Pons (tissue), 1 donor: ENCODE measurements at places on chromosomes 2 and 18.

- no peak for DNase-seq
Measured at GRCh38 chr2:178700922-178701342, 106.3 kb downstream of the TTN start.

- DNase-seq: no peak
Measured at GRCh38 chr18:5669585-5669984, 125.8 kb upstream of the EPB41L3 start.

- no peak for DNase-seq
Measured at GRCh38 chr18:35463050-35463449, 34.7 kb downstream of the INO80C start.

DNA sequence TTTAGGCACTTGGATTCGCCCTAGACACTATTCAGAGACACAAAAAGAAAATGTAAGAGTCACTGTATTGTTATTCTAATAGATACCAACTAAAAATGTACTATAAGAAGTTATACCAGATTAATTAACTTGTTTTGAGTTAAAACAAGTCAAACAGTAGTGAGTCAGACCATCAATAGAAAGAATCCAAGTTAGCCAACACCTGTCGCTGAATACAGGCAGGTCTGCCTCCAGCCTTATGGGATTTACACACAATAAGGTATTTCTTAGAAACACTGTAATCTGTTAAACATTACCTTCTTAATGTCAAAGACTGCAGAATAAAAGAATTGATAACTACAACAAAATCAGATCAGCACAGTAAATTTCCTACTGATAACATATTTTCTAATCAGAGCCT is 181.4 kb downstream of the DYM start:
- no peak for DNase-seq

DNA sequence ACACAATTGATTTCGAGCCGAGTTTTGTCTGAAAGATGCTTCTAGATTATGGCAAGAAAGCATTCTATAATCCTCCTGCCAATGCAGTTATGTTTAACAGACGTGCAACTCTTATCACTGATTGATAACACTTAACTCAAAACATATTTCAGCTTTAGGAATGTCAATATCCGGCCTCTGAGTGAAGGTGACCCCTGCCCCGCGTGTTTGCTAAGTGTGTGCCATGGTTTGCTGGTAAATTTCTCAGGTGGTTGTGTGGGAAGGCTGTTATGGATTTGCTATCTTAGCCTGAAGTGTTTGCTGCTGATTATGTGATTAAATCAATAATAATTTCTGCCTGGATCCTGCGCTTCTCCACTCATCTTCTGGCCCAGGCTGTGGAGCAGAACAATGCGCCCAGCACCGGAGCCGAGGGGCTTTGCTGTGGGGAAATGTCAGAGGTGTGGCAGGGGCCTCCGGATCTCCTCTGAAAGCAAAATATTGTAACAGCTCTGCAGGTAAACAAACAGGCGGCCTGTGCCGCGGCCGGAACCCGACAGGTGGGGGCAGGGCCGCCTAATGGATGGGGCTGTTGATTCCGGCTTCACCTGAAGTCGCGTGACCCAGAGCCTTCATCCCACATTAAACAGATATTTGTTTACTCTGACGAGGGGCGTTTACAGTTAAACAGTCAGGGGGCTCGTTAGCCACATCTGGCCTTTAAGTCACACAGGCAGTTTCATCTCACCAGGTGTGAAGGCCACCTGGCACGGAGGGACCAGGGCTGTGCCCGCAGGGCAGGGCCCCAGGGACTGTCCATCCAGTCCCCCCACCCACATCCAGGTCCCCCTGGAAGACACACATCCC is 210.7 kb upstream of the SALL3 start:
- no peak for DNase-seq

DNA sequence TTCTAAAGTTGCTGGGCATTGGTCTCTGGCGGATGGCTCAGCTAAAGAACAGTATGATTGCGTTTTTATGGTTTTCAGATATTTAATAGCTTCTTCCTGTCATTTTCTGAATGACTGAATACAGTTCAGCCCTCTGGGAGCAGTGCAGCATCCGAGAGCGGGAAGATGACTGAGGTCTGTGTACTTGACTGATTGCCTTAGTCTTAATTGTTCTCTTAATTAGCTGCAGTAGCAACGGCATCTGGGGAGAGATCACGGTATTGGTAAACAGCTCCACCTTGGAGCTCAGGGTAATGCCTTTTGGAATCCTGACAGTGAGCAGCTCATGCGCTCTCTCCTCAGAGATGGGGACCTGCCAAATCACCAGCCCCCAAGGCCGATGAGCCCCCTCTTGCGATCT is 481.4 kb upstream of the SPRED2 start:
- no peak for DNase-seq

DNA sequence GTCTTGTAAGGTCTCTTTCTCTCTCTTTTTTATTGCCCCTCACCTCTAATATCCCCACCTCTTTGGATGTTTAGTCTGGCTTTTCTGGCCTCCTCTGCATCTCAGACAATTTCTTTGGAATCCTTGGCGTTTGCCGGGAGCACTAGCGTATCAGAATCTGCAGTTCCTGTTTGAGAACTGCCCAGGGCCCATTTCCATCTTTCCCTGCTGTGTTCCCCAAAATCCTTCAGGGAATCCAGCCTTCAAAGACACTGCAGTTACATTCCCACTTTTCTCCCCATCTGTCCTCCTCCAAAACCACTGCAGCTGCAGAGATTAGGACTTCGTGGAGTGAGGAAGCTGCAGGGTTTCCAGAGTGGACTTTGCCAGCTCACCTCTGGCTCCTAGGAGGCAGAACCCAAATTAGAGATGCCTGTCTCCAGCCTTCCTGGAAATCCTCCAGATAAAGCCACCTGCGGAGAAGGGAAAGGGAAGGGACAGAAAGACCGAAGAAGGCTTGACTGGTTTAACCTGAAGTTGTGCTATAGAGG is 2.7 kb downstream of the VSNL1 start:
- no peak for DNase-seq

- DNase-seq: no peak
Measured at GRCh38 chr2:166725927-166726924, 162.1 kb upstream of the XIRP2 start.

DNA sequence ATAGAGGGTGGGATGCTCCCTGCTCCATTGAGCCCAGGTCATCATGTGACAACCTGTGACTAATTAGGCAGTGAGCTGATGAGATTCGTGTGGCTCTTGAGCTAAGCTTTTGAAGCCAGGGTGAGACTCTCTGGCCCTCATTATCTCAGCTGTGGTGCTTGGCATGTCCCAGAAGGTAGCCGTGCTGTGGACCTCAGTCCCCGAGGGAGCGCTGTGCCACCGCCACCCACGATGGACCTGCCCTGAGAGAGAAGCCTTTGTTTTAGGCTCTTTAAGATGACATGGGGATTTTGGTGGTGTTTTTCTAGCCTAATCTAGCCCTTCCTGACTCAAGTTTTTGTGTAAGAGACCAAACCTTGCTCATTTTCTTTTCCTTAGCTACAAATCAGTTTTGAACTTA is 66.4 kb downstream of the NEDD4L start:
- DNase-seq: no peak

DNA sequence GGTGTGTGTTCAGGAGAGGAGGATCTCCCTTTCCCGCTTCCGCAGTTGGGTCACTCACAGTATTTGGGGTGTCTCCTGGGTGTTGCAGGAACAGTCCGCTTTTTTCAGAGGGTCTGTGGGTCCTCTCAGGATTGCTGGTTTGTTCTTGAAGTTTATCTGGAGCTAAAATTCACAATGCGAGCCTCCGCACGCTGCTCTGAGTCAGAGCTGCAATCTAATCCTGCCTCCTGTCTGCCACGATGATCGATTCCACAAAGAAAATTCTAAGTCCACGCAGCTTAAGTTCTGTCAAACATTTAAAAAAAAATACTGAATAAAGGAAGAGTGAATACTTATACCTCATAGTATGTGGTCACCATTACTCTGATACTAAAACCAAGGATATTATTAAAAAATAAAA is 76.5 kb downstream of the RAD51AP2 start:
- DNase-seq: no peak

- DNase-seq: no peak
Measured at GRCh38 chr2:16189029-16189835, 248.9 kb downstream of the MYCN start.

DNA sequence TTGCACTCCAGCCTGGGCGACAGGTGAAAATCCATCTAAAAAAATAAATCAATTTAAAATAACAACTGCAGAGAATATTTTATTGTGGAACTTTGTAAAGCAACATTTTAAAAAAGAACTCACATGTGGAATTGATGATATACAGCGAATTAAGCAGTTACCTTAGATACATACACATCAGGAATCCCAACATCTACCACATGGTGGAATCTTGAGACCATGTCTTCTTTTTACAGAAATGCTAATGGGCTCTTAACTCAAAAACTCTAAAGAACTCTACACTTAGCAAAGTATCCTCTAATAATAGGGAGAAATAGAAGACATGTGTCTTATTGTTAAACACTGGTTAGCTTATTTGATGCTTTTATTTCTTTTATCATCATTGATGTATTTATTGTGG is 373.6 kb downstream of the CDH7 start:
- DNase-seq: peak; percentile 18

DNA sequence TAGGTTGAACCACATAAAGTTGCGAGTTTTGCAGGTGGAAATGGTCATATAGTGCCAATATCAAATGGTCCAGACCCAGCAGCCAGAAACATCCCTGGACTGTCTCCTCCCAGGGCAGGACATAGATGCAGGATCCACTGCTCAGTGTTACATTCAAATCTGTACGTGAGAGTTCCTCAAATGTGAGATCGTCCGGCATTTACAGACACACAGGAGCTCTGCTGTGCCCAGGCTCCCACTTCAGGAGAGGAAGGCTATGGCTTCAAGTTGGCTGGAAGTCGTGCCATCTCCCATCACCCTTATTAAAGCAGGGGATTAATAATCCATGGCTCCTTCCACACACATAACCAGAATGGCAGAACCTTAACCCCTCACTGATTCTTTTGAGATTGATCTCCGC is 688.2 kb upstream of the HS6ST1 start:
- DNase-seq: no peak

GRCh38 chr2:234002281-234002680 is 48.2 kb upstream of the SPP2 start:
- DNase-seq: no peak

DNA sequence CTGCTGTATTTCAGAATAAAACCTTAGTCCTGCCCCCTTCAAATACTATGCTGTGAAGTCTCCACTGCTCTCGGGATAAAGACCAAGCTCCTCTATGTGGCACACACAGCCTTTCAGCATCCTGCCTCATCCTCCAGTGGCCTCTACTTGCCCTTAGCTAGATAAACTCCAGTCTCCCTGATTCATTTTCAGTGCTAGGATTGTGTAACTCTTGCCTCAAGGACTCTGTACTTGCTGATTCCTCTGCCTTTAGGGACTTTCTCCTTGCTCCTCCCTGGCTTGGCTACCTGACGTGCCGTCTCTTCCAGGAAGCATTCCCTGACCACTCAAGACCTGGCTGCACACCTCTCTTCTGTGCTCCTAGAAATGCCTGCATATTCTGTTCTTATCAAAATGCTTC is 416.7 kb downstream of the MTX2 start:
- no peak for DNase-seq

DNA sequence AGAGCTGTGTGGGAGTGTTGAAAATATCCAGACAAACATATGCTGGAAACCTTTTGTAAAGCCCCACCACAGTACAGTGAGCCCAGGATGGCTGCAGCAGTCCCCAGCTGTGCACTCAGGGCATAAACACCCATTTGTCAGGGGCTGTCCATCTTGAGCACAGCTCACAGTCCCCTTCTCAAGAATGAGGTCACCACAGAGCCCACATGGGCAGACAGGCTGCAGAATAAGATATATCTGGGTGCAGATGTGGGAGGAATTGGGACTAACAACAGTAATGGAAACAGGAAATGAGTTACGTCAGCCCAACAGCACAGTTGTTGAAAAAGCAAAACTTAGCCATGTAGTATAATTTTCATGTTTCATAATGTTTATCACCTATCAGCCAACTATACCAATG is 219.6 kb downstream of the ETAA1 start:
- DNase-seq: no peak

DNA sequence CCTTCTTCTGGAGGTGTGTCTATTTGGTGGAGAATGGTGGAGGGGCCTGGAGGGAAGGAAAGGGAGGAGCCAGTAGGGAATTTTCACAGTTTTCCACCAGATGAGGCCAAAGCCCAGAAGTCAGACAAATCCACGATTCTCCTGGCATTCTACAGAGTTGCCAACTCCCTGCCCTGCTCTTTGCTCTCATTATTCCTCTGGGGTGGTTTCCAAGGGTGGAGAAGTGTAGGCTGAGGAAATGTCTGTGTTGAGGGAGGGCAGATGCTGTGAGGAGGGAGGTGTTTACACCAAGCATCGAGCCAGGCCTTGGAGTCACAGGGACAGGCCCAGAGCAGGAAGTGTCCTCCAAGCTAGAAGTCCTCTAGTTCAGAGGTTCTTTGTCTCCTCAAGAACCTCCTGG is 124.1 kb upstream of the LGALSL start:
- DNase-seq: no peak

- DNase-seq: no peak
Measured at GRCh38 chr2:144198116-144198515, 321.8 kb downstream of the ZEB2 start.

DNA sequence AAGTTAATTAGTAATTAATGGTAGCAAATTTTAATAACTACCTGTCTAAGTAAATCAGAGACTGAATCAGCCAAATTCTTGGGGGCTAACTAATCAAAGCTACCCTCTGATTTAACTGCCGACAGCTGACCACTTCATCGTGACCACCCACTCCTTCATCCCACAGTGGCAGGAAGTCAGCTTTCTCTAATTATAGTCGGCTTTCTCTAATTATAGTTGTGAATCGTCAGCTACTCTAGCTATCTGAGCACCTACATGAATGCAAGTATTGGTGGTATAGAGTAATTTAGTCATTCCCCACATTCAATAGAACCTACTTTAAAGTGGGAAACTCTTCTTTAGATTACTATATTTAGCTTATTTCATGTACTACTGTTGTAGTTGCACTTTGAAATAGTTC is 185.5 kb downstream of the PTGR3 start:
- no peak for DNase-seq

- no peak for DNase-seq
Measured at GRCh38 chr2:231644426-231644825, 51.8 kb downstream of the TEX44 start.

DNA sequence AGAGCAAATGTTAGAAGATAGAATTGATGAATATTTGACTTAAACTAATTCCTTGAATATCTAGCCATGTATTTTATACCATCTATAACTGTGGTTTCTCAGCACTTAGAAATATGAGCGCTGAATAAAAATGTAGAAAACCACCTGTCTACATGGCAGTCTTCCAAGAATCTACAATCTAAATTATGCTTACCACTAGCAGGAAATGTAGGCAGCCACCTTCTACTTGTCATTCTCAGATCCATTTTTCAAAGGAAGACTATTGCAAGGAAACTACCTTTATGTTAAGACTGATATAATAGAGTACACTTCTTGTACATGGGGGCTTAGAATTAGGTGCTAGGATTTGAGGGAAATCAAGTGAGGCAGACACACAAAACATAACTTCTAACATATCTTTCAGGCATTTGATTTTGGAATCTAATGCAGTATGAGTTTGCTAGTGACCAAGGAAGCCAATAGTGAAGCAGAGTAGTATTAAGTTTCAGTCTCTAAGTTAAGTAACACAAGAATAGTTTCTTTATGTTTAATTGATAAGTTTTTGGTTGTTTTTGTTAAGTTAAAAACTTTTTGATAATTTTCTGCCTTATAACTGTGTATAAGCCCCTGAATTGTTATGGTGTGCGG is 175.9 kb upstream of the ITGA4 start:
- no peak for DNase-seq
